ENCODE measurements at places on chromosomes 12 and 14.

- no peak for DNase-seq
These were observed 14.7 kb downstream of the TUBA1A start for GRCh38 chr12:49174218-49174617.

DNA sequence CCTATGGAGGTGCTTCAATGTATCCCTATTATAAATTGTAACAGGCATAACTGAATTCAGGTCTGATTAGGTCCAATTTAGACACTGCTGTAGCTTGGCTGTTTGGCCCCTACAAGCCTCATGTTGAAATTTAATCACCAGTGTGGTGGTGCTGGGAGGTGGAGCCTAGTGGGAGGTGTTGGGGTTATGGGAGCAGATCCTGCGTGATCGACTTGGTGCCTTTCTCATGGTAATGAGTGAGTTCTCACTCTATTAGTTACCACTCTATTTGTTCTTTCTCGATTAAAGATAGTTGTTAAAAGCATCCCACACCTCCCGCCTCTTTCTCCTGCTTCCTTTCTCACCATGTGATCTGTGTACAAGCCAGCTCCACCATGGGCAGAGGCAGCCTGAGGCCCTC is 122.1 kb downstream of the FOXA1 start:
- DNase-seq = no peak

DNA sequence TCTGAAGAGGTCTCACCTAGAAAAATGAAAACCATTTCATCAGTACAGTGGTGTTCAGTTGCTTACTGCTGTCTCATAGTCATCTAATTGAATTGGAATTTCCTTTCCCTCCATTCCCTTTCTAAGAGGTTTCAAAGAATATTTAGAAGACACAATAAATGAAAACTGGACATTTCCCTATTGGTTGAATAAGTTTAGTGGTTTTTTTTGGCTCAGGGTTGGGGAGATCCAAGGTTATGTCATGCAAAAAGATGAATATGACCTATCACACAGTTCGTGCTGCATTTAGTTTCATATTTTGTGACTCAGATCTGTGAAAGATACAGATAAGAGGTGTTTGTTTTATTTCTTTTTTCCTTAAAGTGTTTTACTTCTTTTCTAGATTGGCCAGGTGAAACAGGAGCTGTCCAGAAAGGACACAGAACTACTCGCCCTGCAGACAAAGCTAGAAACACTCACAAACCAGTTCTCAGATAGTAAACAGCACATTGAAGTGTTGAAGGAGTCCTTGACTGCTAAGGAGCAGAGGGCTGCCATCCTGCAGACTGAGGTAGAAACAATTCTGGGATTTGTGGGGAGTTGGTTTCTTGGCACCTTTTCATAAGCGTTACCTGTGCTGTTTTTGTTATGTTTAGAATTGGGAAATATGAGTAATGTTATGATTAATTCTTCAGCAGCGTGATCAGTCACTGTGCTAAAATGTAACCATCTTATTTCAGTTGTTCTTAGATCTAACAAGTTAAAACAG is 124.6 kb downstream of the ERC1 start:
- DNase-seq = no peak

DNA sequence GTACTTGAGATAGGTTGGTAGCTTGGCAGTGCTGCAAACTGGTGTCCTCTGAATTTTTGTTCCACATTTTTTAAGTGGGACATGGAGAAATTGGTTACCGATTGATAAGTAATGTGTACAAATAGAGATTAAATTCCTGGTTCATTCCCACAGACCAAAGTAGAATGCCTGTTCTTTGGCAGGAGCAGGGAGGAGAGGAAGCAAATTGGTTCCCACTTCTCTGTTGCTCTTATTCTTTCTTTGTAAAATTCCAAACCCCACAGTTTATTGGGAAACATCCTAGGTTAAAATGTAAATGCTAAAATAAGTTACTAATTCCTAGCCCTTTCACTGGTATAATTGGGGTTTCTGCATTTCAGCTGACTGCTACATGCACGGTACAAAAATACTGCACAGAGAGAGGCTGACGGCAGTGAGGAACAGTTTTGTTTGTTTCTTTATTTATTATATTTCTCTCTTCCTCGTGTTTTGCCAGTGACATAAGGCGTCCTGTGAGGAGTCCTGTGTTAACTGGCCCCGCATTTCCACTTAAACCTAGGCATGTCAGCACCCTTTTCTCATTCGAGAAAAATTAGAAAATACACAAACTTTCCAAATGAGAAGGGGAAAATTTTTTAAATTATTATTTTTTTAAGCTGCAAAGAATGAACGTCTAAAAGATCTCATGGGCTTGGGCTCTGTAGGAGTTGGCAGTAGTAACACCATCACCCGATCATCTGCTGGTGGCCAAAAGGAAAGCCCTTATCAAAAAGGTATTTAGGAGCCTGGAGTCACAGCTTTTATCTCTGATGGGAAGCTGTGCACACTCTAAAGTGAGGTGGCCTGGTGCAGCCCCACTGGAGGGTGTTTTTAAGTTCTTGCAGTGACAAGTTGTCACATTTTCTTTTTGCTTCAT is 25.4 kb upstream of the BCL7A start:
- DNase-seq = no peak

DNA sequence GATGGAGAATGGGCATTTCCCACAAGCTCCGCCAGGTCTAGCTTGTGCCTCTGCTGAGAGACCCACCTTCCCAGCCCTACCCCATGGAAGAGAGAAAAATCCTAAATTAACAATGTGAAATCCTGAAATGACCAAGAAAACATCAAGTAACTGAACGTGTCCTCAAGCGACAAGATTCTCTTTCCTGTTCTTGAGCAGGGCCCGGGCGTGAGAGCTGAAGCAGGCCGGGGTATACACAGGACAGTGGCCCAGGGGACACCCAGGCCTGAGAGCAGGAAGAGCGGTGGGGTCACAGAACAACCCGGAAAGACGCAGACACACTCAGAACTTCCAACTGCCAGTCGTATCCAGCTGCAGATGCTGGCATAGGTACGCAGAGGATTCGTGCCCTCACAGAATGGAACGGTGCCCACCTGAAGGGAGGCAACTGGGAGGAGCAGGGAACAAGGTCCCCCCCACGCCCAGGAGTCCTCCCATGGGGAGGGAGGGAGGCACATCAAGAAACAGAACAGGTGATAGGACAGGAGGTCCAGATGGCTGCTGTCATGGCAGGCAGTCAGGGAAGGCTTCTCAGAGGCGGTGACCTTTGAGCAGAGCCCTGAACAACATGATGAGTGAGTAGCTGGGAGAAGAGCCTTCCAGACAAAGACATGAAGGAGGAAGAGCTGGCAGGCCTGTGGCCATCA is 9.1 kb downstream of the RIMBP2 start:
- DNase-seq = no peak

DNA sequence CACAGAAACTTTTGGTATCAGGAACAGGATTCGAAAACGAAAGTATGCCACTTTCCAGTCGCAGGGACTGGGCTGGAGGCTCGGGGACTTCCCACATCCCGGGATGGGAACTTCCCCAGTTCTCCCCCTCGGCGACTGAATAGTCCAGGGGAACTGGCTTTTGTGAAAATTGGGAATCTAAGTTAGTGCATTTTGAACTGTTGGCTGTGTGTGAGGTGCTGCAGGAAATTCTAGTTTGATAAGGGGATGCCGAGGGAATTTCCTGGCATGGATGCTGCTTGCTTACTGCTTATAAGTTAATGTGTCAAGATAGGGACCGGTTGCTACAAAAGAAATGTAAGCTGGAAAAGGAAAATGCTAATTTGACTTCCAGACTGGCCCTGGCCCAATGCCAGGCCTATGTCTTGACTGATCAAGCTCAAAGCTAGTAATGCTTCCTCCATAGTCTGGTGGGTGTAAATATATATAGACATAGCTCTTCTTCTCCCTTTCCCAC is 73.4 kb upstream of the EIF5 start:
- DNase-seq = no peak

DNA sequence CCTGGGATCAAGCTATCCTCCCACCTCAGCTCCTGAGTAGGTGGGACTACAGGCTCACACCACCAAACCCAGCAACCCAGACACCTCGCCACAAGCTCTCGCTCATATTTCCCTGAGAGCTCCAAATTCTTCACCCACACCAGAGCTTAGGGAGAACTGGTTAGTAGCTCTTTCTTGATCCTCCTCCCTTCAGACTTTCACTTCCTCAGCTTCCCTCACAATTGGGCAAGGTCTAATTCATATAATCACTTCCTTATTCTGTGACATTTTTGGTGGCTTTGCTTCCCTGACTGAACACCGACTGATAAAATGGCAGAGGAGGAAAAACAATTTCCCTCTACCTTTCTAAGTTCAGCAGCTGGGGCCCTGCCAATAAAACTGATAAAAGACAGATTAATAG is 88.5 kb downstream of the GXYLT1 start:
- DNase-seq = no peak

DNA sequence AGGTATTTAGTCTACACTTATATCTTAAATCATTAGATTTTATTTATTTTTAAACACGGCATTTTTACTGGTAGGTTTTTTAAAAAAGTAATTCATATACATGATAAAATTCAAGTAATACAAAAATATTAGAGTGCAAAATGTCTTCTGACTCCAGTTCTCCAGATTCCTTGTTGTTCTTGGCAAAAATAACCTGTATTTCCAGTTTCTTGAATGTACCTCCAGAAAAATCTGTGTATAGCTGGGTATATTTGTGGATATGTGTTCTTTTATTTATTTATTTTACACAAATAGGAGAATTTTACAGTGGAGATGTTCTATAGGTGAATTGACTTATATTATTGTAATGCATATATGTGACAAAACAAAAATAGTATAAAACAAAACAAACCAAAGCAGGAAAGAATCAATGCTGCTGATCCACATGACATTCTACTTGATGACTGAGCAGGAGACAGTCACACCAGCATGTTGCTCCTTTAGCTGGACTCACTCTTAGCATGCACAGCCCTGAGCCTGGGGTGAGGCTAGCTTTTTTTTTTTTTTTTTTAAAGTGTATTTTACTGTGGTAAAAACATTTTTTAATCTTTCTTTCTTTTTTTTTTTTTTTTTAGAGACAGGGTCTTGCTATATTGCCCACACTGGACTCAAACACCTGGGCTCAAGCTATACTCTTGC is 42.2 kb upstream of the SLC38A2 start:
- DNase-seq = no peak

- no peak for DNase-seq
These were observed 65.1 kb upstream of the DUSP6 start for GRCh38 chr12:89417246-89417977.

GRCh38 chr12:62963486-62964041 is 28.6 kb upstream of the PPM1H start:
- no peak for DNase-seq

- peak; percentile 76 for DNase-seq
These were observed 5.3 kb upstream of the FOXN3 start for GRCh38 chr14:89422181-89422951.

GRCh38 chr12:54082397-54082892 is 28.8 kb downstream of the HOXC4 start:
- peak; percentile 31 for DNase-seq

GRCh38 chr12:100721169-100721568 is 73.4 kb upstream of the ANO4 start:
- DNase-seq = no peak
